ENCODE measurements at places on chromosomes 2 and 18. TPM values are rescaled to one million over a fixed set of nuclear protein-coding genes. Genes with fewer than 3 reads are reported as not detected.

CRYGD gene
- not detected for total RNA-seq

- DNase-seq: no peak
Observed at GRCh38 chr2:172782506-172783164, 47.0 kb downstream of the RAPGEF4 start.

RAMP1 gene
- 157 TPM for total RNA-seq

PDK1 gene
- 42.5 TPM for total RNA-seq

PTPRN gene
- 0.25 TPM for total RNA-seq

DNA sequence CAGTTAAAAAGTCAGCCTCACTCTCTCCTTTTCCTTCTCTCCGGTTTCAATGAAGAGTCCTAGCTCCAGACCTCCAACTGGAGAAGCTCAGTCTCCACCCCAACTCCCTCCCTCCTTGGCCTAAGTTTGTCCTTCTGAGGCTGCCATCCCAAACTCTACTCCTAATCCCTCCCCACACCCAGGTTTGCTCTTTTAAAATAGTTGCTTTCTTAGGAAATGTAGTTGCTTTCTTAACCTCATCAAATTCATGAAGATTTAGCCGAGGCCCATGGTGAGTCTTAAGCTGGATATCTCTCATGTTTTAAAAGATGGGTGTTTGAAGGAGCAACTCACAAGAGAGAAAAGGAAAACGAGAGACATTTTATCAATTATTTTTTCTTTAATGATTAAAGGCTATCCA lies 937 bp upstream of the LANCL1 start:
- DNase-seq: peak; percentile 52

GRCh38 chr18:45068400-45069094 lies 387.9 kb downstream of the SETBP1 start:
- DNase-seq: no peak

DNA sequence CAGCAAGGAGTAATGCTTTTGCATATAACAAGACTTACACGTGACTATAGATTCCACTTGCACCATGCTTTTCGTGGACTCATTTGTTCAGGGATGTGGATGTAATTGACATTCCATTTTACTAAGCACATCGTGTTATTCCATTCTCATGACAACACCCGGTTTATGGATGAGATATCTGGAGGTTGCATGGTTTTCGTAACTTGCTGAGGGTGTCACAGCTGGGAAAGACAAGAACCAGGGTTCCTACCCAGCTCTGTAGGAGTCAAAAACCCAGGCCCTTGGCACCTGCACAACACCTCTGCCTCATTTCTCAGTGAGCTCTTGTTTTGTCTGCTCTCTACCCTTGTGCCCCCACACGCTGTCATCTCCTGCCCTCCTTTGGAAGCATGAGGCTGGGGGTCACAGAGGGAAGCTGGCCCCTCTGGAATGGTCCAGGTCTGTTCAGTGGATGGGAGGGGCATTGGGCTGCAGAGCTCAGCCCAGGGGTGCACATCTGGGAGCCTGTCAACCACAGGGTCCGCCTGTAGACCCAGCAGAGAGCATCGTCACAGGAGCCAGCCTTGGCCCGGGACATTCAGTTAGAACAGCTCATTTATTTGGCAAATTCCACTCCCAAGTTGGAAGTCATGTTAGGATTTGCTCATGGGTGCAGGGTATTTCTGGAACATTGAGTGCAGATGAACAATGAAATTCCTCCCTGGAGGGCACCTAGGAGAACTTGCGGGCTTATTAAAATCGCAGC lies 120.1 kb upstream of the TWIST2 start:
- DNase-seq: peak; percentile 63

DNA sequence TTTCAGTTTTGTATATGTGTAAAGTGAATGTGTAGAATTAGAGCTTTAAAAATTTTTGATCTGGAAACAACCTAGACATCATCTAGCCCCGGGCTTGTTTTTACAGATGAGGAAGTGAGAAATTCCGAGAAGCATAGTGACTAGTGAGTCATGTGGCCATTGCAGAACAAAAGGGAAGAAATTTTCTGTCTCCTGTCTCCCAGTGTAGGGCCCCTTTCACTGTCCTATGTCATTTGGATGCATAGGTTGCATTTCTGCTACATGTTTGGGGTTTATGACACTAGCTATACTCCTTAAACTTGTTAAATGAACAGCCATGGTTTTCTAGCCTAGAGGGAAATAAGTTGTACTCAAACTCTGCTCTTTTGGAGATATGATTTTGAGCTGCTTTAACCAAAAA lies 84.6 kb downstream of the PLCL1 start:
- DNase-seq: no peak

SLC4A3 gene
- total RNA-seq: 322 TPM

DNA sequence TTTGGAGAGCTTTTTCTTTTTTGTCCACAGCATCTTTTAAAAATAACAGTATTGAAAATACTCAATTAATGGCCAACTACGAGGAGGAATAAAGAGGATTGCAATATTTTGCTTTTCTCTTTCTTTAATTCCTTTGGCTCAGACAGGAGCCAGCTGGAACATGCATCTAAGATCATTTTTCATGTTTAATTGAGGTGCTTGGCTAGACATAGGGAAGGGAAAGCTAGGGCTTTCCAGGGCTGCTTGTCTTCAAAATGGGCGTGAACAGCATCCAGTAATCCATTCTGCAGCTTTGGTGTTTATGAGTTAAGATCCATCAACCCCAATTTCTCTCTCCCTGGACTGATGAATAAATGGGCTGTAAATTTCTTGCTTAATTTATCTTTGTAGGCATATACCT lies 323.0 kb downstream of the PTPRM start:
- DNase-seq: no peak

GRCh38 chr2:29582062-29582461 lies 339.3 kb downstream of the ALK start:
- no peak for DNase-seq

LBH gene
- 31.3 TPM for total RNA-seq

DNA sequence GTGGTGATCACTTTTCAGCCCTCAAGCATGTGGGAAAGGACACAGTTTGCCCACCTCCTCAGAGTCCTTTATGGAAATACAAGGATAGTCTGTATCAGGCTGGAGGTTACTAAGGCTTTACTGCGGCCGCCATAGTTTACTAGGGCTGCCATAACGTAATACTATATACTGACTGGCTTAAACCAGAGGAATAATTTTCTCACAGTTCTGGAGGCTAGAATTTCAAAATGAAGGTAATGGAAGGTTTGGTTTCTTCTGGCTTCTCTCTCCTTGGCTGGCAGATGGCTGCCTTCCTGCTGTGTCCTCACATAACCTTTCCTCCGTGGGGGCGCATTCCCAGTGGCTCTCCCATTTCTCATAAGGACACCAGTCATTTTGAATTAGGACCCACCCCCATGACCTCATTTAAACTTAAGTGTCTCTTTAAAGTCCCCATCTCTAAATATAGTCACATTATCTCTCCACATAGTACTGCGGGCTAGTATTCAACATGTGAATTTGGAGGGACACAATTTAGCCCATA lies 12.5 kb upstream of the ATIC start:
- DNase-seq: no peak

DNA sequence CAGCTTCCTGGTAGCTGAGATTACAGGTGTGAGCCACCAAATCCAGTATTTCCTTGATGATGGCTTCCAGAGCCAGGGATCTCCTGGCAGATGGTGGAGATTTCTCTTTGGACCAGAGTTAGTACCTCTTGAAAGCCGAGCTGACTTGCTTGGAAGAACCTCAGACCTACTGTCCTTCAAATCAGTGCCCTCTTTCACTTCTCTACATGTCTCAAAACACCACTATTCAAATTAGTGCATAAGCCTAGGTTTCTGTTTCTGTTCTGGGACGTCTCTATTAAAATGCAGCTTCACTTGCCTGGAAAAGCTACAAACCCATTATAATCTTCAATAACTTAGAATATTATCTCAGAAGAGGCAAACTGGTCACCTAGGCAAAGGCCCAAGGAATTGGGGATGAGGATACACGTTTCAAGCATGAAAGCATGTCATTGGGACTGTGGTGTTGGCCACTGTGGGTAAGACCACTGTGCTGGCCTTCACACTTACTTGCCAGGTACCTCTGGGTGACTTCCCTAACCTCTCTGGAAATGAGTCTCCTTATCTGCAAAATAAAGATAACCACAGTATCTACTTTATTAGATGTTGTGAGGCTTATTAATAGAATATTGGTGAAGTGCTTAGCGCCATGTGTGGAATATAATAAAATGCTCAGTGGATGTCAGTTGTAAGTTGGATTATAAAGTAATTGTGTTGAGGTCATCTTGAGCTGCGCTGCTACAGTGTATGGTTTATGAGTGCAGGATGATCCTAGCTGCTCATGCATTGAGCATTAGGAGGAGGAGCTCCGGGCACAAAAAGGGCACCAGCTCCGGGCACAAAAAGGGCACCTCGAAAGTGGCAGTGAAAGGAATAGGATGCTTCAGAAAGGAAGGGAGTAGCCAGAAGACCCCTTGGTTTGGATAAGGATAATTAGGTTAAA lies 84.5 kb downstream of the DOCK10 start:
- no peak for DNase-seq

DNA sequence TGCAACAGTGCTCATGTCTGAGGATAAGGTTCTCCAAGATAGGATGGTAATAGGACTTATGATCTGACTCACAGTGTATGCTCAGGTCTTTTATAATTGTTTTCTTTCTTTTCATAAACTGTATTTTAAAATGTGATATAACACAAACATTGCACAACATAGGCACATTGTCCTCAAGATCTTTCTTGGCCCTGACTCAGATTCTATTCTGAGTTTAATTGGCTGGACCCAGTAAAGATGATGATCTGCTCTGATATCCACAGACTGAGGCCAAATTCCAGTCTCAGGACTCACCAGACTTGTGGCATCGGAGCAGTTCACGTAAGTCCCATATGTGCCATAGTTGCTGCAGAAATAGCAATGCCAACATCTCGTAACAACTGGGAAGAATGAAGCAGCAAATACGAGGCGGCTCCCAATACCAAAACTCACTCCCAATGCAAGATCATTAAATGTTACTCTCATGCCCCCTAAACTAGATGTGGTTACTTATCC lies 448.9 kb upstream of the SLC14A2 start:
- no peak for DNase-seq

DNA sequence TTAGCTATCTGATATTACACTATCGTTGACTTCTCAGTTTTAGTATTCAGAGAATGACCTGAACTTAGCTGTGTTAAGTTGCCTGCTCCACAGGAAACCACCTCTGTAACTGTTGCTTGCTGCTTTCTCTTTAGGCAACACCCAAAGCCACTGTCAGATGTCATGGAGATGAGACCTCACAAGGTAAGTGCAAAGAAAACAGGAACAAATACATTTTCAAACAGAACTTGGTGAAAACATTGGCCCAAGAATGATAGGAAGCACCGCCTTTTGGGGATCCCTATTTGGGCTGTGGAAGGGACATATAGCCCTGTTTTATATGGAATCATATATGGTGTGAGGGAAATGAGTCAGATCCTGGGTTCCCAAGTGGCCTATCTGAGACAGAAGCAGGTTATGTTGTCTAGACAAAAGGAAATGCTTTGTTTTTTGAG lies 143.4 kb downstream of the UBE2E3 start:
- no peak for DNase-seq

GRCh38 chr2:73561422-73561821 lies 80.8 kb downstream of the NAT8 start:
- no peak for DNase-seq

DCDC2C gene
- total RNA-seq: not detected

CD8B2 gene
- total RNA-seq: not detected

ACMSD gene
- not detected for total RNA-seq

DNA sequence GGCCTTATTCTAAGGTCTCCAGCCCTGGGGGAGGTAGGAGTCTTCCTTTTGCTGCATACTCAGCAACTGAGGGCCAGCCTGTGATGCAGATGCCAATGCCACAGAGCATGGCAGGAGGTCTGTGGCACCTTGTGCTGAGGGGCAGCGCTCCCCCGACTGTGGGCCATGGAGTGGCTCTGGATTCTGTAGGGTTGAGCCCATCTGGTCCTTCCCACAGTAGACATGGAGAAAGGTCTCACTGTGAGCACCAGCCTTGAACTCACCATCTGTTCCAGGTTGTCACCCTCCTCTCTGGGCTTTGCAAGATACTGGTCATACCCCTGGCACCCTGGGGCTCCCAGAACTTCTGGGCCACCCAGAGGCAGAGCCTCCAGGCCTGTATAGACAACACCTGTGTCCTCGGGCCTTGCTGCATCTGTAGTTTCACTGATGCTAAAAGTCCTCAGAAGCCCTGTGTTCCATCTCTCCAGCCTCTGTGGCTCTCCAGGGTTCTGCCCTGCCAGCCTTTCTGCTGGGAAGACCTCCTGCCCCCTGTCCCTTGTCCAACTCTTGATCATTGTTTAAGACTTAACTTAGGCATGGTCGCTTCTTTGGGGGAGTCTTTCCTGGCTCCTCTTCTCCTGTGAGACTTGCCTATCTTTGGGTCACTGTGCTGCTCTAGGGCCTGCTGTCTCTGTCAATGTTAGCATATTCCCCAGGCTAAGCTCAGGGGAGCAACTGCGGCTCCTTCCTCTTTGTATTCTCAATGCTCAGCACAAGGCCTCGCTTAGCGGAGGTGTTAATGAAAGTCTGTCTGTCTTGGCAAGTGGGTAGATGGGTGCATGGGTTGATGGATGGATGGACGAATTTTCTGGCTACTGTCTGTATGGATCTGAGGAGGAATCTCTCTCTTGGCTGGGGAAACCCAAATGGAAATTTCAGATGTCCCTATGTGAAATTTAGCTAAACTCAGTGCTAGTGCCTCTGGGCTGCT lies 160.9 kb downstream of the DYSF start:
- DNase-seq: no peak

- no peak for DNase-seq
Observed at GRCh38 chr2:189308056-189308790, 128.7 kb upstream of the COL5A2 start.

DNA sequence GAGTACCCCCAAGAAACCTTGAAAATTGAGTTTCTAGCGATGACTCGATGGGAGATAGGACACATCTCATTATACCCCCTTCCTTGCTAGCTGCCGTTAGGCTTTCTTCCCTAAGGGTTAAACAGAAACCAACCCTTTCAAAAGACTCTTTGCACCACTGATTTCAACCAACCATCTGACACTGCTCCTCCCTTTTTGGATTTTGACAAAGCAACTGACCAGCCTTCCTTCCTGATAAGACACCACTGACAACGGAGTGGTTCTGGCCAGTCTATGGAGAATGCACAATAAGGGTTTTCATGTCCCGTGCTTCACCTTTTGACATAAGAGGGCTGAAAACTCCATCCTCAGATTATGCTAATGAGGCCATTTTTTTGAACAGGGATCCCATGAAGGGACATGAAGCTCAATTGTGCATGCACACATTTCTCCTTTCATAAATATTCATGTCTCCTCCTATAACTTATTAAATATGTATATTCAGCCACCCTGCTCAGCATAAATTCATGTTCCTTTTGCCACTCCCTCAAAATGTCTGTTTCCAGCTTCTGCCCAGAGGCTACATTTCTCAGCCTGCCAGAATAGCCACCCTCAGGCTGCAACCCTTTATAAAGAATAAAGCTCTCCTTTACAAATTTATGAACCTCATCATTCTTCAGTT lies 52.8 kb upstream of the SLC35F5 start:
- DNase-seq: no peak
